Spinal cord (tissue), 10 donors: ENCODE measurements at places on chromosomes 6 and 20. TPM values are rescaled to one million over a fixed set of nuclear protein-coding genes. Genes with fewer than 3 reads are reported as not detected.
A peak's percentile ranks its signal among the peaks of the same experiment; 100 is the strongest.

DNA sequence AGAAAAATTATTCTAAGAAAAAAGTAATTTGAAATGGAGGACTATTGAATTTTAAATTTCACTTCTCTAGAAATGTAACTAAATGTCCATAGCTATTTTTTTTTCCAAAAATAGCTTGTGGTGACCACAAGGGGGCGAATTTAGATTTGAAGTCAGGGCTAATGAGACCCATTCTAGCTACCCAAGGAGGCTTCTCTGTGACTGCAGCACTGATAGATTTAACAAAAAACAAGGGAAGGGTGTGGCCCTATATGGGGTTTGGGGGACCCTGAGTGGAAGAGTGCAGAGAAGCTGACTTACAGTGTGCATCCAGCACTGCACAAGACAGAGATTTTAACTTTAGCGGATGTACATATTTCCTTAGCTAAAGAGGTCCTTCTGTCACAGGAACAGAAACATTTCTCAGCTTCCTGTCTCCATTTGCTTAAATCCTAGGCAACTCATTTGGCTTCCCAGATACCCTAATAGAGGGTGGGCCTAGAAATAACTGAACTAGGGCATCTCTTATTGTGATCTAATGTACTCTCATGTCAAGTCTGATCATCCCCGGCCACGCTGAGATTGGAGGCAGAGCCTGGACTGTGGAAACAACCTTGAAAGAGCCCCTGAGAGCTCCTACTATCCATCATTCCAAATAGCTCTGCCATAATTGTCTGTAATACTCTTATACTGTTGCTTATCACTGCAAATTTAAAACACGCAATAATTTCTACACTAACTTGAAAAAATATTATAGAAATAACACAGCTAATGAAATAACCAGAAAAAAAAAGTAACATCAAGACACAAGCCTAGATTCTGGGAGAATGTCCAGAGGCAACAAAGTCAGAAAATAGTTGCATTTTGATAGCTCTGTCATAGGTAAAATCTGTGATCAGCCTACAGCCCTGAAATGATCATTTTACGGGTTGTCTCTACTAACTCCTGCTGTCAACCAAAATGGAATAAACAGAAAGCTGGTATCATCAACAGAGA is 93.6 kb downstream of the SNAP91 start:
- H3K4me1 ChIP-seq: no peaks in the 10 kb centered on the region
- no peak overlapping the region for H3K4me3 ChIP-seq
- H3K27me3 ChIP-seq: no peaks in the 10 kb centered on the region
- peak; percentile 12 for DNase-seq
- H3K27ac ChIP-seq: no peak overlapping the region

DNA sequence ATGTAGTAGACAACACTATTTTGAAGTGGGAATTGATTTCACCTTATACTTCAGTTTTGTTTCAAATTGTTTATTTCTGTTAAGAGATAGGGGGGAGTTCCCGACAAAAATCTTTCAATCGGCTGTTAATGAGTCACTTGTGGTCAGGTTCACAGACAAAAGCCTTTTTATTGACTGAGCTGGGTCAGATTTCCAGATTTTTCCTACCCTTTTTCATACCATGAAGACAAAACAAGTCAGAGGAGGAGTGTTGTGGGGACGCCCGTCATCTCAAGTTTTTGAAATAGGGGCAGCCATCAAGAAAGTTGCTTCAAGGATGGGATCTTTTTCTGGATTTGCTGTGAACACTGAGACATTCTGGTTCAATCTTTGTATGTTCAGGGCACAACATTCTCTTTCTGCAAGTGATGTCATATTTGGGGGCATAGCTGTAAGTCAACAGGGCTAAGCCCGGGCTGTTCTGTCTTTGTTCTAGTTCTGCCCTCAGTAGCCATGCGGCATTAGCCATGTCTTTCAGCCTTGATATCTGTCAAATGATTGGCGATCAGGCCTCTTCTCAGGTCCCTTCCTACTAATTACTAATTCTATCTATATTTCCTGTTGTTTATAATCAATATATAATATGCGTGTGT is 496.0 kb upstream of the MARCKS start:
- H3K4me1 ChIP-seq: no peaks in the 10 kb centered on the region
- no peak overlapping the region for H3K4me3 ChIP-seq
- no peak overlapping the region for H3K27ac ChIP-seq
- no peak for DNase-seq
- H3K27me3 ChIP-seq: no peaks in the 10 kb centered on the region
- H3K36me3 ChIP-seq: no peaks in the 10 kb centered on the region

Gene WFDC2
- 70.0 TPM for polyA plus RNA-seq

- no peak overlapping the region for H3K4me3 ChIP-seq
- no peak overlapping the region for H3K27ac ChIP-seq
- no peaks in the 10 kb centered on the region for H3K36me3 ChIP-seq
- no peak for DNase-seq
- no peaks in the 10 kb centered on the region for H3K4me1 ChIP-seq
Measured at GRCh38 chr6:130037207-130037811, 18.9 kb downstream of the L3MBTL3 start.

GRCh38 chr6:5701174-5701573 is 305.6 kb downstream of the NRN1 start:
- no peaks in the 10 kb centered on the region for H3K27me3 ChIP-seq
- H3K36me3 ChIP-seq: no peaks in the 10 kb centered on the region
- no peak overlapping the region for H3K27ac ChIP-seq
- peaks cover 5% of the 10 kb centered on the region for H3K4me1 ChIP-seq
- H3K4me3 ChIP-seq: no peak overlapping the region

- no peaks in the 10 kb centered on the region for H3K27me3 ChIP-seq
- no peaks in the 10 kb centered on the region for H3K36me3 ChIP-seq
- no peak overlapping the region for H3K27ac ChIP-seq
- no peak for DNase-seq
- no peak overlapping the region for H3K4me3 ChIP-seq
Measured at GRCh38 chr6:74946961-74947360, 258.9 kb downstream of the COL12A1 start.

DNA sequence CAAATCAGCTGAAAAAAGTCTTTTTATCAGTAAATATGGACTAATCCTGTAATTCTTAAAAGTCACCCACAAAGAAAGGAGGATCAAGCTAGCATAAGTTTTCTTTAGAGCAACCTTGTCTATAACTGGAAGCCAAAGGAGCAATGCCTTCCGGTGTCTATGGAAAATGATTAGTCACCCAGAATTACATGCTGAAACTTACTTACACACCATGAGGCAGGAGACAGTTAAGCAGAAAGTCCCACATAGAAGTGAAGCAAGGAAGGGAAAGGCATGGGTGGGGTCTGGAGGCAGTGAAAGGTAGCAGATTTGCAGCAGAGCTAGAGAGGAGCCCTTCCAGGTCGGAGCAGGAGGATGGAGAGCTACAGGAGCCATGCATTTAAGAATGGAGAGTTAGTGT is 153.7 kb upstream of the RIPOR2 start:
- H3K4me1 ChIP-seq: no peaks in the 10 kb centered on the region
- H3K27ac ChIP-seq: no peak overlapping the region
- no peak for DNase-seq
- no peak overlapping the region for H3K4me3 ChIP-seq

DNA sequence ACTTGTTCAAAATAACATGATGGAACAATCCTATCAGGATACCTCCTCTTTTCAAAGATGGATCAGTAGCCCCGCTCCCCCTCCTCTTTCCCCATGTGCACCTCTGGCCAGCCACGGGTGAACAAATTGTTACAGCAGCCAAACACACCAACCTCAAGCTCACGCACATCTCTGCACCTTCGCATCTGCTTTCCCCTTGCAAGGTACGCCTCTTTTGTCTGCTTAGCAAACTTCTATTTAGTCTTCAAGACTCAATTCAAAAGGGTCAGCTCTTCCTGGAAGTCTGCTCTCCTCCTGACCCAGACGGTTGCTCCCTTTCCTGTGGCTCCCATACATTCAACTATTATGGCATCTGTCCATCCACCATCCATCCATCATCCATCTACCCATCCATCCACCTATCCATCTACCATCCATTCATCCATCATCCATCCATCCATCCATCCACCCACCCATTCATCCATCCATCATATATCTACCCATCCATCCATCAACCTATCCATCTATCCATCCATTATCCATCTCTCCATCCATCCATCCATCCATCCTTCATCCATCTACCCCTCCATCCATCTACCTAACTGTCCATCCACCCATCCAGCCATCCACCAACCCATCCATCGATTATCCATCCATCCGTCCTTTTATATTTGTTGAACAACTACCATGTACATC is 36.3 kb upstream of the CDH22 start:
- no peaks in the 10 kb centered on the region for H3K36me3 ChIP-seq
- H3K27me3 ChIP-seq: peaks cover 10% of the 10 kb centered on the region
- no peak for DNase-seq
- no peak overlapping the region for H3K4me3 ChIP-seq
- no peak overlapping the region for H3K27ac ChIP-seq

GRCh38 chr6:156336089-156336488 is 441.1 kb upstream of the ARID1B start:
- H3K4me1 ChIP-seq: no peaks in the 10 kb centered on the region
- no peaks in the 10 kb centered on the region for H3K27me3 ChIP-seq
- DNase-seq: peak; percentile 67
- no peaks in the 10 kb centered on the region for H3K36me3 ChIP-seq
- H3K27ac ChIP-seq: no peak overlapping the region
